Stimulated activated CD8-positive, alpha-beta memory T cell treated with anti-CD3 and anti-CD28 coated beads, Interleukin-7, amount 100 ng/mL, for 1 hour (primary cell): ENCODE measurements at places on chromosomes 1 and 21.

- DNase-seq = no peak
Observed at GRCh38 chr1:103239034-103239433, 130.7 kb upstream of the COL11A1 start.

- DNase-seq = no peak
Observed at GRCh38 chr1:147384804-147385203, 142.3 kb downstream of the CHD1L start.

GRCh38 chr21:27132266-27132665, 165.4 kb upstream of the ADAMTS5 start:
- DNase-seq = no peak

DNA sequence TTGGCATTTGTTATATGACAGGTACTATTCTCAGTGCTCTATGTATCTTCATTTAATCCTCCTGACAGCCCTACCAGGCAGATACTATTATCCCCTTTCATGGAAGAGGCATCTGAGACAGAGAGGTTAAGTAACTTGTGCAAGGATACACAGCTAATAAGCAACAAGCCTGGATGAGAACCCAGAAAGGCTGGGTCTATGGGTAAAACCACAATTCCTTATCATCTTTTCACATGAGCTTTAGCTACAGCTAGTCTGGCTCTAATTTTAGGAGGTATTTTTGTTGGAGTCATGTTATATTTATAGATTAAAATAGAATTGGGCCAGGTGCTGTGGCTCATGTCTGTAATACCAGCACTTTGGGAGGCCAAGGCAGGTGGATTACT, 27.7 kb downstream of the DNTTIP2 start:
- DNase-seq = no peak

GRCh38 chr1:155472491-155473083, 90.0 kb downstream of the ASH1L start:
- no peak for DNase-seq

DNA sequence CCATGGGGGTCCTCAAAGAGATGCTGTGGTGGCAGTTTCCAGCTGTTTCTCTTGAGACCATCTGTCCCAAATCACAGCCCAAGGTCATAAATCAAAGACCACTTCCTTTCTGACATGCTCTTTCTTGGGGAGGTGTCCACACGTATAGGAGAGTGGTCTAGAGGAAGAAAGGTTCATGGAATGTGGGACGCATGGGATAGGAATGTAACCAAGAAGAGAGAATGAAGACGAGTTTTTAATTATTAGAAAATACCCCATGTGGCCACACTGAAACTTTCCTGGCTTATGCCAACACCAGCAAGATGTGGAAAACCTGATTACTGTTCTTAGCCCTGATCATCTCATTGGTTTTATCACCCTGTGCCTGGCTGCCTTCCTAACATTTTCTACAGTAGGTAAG, 124.2 kb upstream of the IFFO2 start:
- no peak for DNase-seq

DNA sequence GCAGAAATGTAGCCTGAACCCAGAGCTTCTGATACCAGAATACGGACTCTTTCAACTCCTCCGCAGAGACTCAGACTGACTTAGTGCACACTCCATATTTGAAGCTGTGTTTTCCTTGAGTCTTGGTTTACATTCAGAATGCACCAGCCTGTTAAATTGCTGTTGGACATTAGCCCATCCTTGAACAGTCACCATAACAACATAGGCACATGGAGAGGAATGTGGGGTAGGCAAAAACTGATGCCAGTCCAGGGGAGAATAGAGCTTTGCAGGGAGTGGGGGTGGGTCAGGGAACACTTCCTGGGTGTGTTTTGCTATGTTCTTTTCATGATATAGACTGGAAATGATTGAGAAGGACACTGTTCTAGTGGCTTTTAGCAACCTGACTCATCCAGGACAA, 76.3 kb upstream of the CACNA1E start:
- no peak for DNase-seq

DNA sequence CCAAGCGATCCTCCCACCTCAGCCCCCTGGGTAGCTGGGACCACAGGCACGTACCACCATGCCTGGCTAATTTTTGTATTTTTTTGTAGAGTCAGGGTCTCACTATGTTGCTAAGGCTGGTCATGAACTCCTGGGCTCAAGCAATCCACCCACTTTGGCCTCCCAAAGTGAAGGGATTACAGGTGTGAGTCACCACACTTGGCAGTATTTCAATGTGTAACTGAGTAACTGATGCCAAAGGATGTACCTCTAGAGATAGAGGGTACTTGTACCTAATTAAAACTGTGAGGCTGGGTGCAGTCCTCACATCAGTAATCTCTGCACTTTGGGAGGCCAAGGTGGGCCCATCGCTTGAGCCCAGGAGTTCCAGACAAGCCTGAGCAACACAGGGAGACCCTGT, 258.7 kb upstream of the DMRTA2 start:
- DNase-seq = no peak

- no peak for DNase-seq
Observed at GRCh38 chr1:53060579-53060978, 1.4 kb upstream of the PODN start.

- DNase-seq = no peak
Observed at GRCh38 chr1:174726167-174726879, 273.4 kb upstream of the CACYBP start.

DNA sequence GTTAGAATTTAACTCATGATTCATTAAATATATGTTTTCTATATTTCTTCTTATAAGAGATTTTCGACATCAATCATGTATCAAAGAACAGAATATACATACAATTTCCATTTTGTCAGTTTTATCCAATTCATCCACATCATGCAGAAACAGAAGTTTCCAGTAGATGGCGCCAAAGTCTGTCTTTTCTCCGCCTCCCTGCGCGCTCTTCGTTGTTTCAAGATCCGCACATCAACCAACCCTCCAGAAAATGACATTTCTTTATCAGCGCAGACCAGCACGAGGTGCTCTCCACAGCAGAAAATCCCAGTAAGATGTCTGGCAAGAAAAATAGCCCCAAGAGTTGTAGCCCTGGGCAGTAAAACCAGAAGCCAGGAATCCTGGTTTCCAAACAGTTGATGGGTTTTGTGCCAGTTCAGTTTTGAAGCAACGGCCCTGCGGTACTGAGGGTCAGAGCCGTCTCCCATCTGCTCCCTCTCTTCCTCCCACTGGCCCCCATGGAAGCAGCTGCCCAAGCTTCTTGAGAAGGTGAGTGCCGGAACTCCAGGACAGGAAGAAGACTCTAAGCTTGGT, 38.6 kb upstream of the GPR137B start:
- DNase-seq = peak; percentile 29

GRCh38 chr1:240149484-240150094, 57.9 kb downstream of the FMN2 start:
- no peak for DNase-seq

DNA sequence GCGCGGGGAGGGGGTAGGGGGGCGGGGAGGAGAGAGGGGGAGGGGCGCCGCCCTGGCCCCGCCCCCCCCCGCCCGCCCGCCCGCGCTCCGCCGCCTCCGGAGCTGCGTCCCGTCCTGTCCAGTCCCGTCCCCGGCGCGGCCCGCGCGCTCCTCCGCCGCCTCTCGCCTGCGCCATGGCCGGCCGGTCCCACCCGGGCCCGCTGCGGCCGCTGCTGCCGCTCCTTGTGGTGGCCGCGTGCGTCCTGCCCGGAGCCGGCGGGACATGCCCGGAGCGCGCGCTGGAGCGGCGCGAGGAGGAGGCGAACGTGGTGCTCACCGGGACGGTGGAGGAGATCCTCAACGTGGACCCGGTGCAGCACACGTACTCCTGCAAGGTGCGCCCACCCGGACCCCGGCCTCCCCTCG, at the start of gene AGRN:
Gene AGRN (plus strand): TSS at position 121 of the 405 bp plus-strand sequence. CDS start 53 bp downstream, at position 174.
- DNase-seq = no peak

GRCh38 chr1:12544992-12545391, 73.0 kb downstream of the DHRS3 start:
- DNase-seq = no peak

DNA sequence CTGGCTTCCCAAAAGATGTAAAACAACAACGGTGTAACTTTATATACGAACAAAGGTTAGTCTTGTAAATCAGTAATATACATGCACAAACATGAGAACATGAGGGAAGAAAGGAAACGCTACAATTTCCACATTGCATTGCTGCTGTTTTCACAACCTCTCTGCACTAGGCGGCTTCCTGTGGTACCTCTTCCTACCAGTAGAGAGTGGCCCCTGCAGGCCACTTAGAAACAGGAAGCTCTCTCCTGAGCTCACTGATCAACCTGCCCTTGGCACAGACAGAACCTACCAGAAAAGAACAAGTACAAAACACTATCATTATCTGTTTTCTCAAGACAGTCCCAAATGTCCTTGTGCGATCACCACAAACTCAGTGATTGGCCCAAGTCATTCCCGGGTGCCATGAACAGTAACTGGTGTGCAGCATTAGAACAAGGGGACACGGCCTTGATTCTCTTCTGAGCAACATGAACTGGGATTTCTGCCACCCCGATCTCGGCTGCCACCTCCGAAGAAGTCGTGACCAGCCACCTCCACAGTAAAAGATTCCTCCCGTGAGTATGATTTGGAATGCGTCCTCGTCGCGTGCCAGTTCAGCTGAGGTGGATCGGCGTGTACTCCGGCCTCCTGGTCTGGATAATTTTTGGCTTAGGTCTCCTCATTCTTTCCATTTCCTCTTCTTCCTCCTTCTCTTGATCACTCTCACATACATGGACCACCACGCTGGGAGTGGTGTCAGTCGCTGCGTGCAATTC, 5.7 kb upstream of the KCNE1 start:
- no peak for DNase-seq

- DNase-seq = no peak
Observed at GRCh38 chr1:43880604-43881003, 53.0 kb upstream of the ARTN start.

DNA sequence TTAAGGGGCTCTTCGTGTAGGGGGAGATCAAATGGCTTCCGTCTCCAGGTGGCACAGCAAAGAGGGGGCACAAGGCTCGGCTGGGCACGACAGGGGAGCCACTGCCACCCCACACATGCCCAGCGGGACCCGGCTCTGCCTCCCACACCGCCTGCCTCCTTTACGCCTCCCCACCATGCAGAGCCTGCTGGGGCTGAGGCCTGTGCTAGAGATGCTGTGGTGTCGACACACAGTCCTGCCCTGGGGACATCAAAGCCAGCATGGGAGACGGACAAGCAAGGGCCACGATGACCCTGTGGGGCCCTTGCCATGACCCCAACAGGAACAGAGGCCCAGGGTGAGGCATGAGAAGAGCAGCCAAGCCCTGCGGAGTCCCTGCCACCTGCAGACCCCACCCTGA, 102.8 kb downstream of the NPHP4 start:
- DNase-seq = no peak

GRCh38 chr1:1436630-1437032, 1.1 kb downstream of the VWA1 start:
- no peak for DNase-seq

- no peak for DNase-seq
Observed at GRCh38 chr1:239240736-239241135, 145.6 kb upstream of the CHRM3 start.

GRCh38 chr1:213380865-213381264, 329.8 kb downstream of the RPS6KC1 start:
- no peak for DNase-seq

GRCh38 chr1:159957824-159958268, 3.8 kb upstream of the SLAMF9 start:
- no peak for DNase-seq

GRCh38 chr1:88265606-88266005, 418.5 kb upstream of the PKN2 start:
- no peak for DNase-seq

DNA sequence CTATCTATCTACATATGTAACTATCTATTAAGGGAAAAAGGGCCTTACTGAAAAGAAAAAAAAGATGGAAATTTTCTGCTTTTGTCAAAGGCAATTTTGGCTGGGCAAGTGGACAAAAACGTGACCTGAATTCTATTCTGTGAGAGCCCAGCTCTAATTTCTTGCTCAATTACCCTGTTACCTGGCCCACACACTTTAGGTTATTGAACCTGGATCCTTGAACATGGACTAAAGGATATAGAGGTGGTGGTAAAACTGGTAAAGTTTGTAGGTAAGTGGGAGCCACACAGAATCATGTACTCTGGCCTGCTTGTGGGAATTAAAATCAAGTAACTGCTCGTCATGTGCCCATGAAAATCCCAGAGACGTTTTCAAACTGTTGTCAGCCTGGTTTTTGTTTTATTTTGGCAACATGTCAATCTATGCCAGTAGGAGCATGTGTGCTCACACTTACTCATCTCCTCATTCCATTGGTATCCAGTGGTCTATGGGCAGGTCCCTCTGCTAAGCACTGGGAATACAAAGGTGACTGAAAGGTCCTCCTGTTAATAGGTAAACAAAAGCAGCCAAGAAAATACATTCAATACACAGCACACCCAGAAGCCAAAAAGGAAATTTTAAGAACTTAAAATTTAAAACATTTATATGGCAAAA, 113.7 kb upstream of the WARS2 start:
- DNase-seq = no peak

DNA sequence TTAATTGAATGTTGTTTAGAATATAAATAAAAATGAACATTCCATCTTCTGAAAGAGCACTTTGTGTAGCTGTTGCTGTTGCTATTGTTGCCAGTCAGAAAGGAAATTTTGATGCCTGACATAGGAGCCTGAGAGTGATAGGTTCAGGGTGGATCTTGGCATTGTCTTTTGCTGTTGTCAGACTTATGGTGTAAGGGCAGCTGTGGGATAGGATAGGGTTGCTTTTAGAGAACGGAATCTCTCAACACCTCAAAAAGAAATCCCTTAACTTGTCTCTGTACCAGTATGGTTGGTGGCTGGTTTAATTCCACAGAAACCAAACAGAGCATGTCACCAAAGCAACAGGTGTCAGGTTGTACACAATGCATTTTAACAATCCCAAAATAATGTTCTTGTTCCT, 62.7 kb downstream of the ESRRG start:
- DNase-seq = no peak

DNA sequence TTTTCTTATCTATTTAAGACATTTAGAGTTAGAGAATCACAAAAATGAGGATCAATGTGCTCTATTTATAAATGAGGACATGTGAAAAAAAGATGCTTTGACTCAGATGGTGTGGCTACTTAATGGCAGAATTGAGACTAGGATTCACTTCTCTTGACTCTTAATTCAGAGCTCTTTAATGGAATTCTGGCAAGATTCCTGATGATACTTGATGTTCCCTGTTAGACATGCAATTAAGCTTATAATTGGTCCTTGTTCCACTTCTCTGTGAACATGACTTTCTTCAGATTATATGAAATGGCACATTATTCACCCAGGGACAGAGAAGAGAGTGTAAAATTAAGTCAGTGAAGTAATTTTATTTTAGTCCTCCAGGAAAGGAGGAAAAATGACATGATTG, 165.3 kb downstream of the LRRC7 start:
- no peak for DNase-seq
